NCI-H1930 (cell line): ENCODE measurements at places on chromosomes 11 and 22.
A peak's percentile ranks its signal among the peaks of the same experiment; 100 is the strongest.

DNA sequence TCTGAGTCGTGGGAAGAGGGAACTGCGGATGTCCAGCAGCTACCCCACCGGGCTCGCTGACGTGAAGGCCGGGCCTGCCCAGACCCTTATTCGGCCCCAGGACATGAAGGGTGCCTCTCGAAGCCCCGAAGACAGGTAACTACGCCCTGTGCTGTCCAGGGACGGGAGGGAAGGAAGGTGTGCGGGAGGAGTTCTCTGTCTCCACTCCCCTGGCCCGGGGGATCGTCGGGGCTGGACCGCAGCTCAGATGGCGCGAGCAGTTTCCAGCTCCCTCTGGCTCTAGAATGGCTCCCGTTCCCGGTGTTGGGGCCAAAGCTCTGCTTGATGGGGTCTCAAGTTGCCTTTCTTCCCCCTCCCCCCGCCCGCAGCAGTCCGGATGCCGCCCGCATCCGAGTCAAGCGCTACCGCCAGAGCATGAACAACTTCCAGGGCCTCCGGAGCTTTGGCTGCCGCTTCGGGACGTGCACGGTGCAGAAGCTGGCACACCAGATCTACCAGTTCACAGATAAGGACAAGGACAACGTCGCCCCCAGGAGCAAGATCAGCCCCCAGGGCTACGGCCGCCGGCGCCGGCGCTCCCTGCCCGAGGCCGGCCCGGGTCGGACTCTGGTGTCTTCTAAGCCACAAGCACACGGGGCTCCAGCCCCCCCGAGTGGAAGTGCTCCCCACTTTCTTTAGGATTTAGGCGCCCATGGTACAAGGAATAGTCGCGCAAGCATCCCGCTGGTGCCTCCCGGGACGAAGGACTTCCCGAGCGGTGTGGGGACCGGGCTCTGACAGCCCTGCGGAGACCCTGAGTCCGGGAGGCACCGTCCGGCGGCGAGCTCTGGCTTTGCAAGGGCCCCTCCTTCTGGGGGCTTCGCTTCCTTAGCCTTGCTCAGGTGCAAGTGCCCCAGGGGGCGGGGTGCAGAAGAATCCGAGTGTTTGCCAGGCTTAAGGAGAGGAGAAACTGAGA is 1.4 kb downstream of the ADM start:
- DNase-seq, result no peak

- DNase-seq, result no peak
Observed at GRCh38 chr11:34480314-34480713, 33.3 kb downstream of the ELF5 start.

DNA sequence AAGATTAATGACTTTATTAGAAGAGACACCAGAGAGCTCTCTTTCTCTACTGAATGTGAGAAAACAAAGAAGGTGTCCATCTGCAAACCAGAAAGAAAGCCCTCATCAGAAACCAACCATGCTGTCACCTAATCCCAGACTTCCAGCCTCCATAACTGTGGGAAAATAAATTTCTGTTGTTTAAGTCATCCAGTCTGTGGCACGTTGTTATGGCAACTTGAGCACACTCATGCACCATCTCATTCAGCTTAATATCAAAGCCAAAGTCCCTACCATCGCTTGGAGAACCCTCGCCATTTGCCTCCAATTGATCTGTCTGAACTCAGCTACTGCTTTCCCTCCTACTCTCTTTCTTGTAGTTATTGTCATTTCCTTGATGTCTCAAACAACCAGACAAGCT is 766.1 kb upstream of the ARHGAP42 start:
- DNase-seq, result no peak

DNA sequence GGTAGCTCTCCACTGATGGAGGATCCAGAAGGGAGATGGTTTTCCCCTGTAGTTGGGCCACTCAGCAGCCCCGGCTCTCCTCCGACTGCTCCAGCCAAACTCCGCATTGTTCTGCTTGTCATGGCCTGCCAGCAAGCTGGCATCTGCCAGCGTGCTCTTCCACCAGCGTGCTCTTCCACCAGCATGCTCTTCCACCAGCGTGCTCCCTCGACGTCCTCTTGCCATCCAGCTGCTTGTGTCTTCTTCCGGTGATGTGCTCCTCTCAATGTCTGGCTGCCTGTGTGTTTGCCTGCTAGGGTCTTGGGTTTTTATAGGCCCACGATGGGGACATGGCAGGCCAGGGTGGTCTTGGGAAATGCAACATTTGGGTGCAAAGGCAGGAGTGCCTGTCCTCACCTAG is 43.5 kb upstream of the GNAZ start:
- DNase-seq, result no peak

DNA sequence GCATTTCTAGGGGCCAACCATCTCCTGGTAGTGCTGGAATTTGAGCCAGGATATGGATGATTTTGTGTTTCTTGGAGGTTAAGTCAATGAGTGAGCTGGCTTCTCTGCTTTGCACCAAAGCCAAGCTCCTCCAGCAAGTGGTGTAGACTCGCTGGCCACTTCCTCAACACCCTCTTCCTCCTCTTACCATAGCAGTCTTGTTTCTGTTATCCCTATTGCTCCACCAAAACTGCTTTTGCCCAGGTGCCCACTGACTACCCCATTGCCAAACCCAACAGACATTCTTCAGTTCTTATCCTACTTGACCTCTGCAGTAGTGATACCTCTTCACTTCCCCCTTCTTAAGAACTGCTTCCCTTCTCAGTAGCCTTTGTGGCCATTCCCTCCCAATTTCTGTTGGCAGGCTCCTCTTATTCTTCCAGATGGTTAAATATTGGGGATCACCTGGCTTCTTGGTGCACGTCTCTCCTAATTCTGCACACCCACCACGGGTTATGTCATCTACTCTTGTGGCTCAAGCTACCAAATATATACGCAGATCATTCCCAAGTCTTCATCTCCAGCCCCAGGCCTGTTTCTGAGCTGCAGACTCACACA is 7.0 kb upstream of the PRG2 start:
- DNase-seq, result no peak

DNA sequence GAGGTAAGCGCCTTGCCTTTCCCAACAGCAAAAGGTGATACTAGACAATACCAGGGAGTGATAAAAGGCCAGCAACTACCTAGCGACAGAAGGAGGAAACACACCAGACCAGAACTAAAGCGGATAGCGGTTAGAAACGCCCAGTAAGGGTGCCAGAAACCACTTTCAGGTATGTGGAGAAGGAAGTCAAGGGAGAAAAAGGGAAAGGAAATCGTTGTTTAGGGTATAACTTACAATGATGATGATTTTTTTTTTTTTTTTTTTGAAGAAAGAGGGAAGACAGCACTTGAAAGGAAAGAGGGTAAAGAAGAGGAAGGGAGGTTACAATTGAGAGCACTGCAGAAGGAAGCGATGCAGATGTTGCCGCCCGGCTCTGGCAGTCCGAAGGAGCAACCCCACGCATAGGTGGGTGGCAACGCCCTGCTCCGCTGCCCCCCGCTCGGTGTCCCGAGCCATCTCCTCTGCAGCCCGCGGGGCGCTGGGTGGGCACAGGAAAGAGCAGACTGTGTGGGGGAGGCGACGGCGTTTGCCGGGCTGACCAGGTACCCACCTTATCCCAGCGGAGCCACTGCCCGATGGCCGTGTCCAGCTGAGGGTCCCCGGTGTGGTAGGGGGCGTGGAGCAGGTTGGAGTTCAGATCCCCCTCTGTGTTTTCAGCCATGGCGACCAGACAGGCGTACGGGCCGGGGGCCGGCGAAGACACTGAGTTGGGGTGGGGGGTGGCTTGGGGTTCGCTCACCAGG is 561 bp downstream of the PGM2L1 start:
- DNase-seq, result no peak

- no peak for DNase-seq
Observed at GRCh38 chr11:69180226-69180625, 24.5 kb downstream of the SMIM38 start.

DNA sequence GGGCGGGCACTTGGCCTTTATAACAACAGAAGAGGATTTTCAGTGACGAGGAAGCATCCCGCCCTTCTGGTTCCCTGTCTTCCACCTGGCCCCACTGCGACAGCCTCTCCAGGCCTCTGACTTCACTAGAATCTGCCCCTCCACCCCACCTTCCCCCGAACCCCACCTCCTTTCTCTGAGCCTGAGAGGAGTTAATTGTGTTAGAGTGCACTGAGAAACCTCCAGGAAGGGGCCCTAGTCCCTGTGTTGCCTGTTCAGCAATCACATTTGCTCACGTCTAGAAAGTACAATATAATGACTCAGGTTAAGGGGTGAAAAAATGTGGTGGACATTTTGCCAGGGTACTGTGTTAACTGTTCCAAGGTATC is 38.8 kb downstream of the PTPRJ start:
- DNase-seq, result no peak

GRCh38 chr11:14070896-14071295 is 108.4 kb downstream of the SPON1 start:
- DNase-seq, result no peak

GRCh38 chr11:1006762-1007161 is 29.8 kb downstream of the MUC6 start:
- no peak for DNase-seq

- no peak for DNase-seq
Observed at GRCh38 chr11:64794526-64794925, 8.5 kb downstream of the MAP4K2 start.

GRCh38 chr11:71304491-71304890 is 52.1 kb upstream of the SHANK2 start:
- no peak for DNase-seq

GRCh38 chr22:27596133-27596870 is 205.3 kb downstream of the MN1 start:
- no peak for DNase-seq

DNA sequence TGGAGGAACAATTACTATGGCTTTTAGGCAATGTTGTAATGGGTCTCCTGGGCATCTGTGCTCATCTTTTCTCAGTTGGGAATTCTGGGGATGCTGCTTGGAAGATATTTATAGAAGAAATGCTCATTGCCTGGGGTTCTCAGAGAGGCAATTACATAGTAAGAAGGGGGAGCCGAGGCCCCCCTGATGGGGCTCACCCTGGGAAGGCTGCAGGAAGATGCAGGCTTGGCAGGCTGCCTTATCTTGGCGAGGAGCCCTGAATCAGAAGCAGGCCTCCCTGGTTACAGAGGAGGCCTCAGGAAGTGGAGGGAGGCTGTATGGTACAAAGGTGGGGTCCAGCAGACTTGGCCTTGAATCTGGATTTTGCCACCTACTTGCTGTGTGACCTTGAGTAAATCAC is 60.6 kb upstream of the CRYBB3 start:
- DNase-seq, result no peak

- peak; percentile 60 for DNase-seq
Observed at GRCh38 chr22:40024201-40025061, 29.7 kb downstream of the FAM83F start.
